ENCODE measurements at places on chromosomes 12 and 14. TPM values are rescaled to one million over a fixed set of nuclear protein-coding genes. Genes with fewer than 3 reads are reported as not detected.

DNA sequence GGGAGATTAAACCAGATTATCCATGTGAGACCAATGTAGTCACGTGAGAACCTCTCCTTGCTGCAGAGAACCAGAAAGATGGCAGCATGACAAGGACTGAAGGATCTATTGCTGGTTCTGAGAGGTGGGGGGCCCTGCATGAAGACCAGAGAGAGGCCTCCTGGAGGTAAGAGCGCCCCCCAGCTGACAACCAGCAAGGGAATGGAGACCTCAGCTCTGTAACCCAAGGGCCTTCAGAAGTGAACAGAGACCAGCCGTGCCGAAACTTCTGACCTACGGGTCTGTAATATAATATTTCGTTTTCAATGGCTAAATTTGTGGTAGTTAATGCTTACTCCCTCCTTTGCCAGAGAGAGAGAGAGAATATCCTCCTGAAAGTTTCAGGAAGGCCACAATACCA is 524.1 kb upstream of the TBX3 start:
- DNase-seq: no peak

Gene RILPL1
- 14.2 TPM for total RNA-seq

DNA sequence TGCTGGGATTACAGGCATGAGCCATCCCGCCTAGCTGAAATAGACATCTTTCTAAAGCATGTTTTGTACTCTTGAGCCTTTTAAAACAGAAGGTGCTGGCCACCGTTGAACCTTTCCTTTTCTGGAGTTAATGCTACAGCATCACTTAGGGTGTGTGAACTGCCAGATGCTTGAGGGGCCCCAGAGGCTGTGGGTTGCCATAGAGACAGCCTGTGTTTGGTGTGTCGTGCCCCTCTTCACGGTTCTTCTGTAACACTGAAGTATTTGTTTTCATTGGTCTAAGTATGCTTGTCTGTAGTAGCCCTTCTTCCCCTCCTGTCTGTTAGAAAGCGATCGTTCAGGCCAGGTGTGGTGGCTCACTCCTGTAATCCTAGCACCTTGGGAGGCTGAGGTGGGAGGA is 30.8 kb downstream of the PLEKHG3 start:
- no peak for DNase-seq

Gene BCL11B
- under 0.01 TPM for total RNA-seq

GRCh38 chr14:32142754-32143437 is 58.9 kb upstream of the RNU6-7 start:
- DNase-seq: no peak

- DNase-seq: no peak
Measured at GRCh38 chr14:75477881-75478280, 44.4 kb upstream of the BATF start.

DNA sequence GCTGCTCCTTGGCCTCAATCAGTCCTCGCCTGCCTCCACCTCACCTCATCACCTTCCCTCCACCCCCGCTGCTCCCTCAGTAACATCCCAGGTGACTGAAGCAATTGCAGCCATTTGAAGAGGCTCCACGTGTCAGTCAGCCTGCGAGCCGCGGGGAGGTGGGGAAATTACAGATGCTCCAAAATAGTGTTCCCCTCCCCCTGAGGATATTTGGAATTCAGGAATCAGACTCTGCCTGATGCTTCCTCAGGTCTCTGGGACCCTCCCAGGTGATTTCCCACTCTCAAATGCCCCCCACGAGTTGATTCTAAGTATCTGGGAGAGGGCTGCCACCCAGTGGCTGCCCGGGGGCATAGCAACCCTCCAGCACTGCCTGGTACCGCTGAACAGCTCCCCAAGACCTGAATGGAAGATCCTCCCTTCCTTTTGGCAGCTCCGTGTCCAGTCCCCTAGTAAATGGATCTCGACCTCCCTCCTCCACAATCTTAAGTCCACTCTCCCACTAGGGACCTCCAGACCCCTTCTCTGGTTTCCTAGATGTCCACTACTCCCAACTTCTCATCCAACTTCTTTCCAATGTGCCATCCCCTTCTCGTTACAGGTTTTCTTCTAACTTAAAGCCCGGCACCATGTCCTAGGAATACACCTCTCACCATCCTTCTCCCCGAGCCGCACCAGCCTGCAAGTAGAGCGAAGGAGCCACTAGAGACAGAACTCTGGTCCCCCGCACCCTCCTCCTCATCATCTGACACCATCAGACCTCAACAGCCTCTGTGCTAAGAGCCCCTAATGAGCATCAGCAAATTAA is 1.4 kb upstream of the ASIC1 start:
- DNase-seq: peak; percentile 46

GRCh38 chr14:101824339-101824727 is 62.8 kb downstream of the PPP2R5C start:
- DNase-seq: no peak

DNA sequence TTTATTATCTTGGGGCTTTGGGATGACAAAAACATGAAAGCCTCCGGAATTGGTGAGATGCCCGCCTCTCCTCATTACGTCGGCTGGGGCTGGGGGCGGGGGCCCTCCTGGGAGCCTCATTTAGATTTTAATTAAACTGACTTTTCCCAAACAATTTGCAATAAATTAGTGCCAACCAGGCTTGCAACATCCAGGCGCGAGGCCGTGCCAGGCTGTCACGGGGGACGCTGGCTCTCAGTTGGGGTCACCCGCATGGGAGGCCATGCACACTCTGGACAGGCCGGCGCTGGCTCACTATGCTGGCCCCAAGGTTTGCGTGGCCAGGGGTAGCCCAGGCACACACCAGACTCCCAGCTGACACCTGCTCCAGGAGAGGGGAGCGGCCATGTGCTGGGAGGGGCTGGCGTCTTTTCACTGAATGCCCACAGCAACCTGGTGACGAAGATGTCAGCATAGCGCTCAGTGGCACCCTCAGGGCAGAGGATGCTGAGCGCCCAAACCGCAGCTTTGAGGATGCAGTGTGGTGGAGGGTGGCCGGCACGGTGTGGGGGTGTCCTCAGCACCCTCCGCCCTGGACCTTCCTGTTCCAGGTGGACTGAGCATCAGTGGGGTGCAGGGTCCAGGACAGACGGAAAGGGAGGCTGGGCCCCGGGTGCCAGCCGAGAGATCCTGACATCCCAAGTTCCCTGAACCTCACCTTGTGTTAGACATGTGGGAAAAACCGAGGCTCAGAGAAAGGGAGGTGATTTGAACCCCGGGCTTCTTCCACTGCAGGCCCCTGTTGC is 190.8 kb upstream of the C14orf180 start:
- DNase-seq: no peak

Gene SOX5
- 11.9 TPM for total RNA-seq

Gene ARF3
- 103 TPM for total RNA-seq

Gene SLC5A8
- total RNA-seq: not detected

DNA sequence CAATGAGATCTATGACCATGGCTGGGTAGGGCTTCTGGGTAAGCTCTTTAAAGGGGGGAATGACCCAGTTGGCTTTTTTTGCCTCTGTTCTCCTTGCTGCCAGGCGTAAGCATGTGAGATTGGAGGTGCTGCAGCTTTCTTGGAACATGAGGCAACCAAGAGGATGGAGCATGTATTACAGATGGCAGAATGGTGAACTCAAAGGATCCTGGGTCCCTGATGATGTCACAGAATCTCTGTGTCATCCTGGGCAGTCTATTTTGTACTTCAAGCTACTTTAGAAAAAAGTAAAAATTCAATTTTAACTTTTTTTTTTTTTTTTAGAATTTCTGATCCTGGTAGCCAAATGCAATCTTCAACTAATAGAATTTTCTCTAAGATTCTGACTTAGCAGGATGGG is 8.0 kb downstream of the KRT82 start:
- no peak for DNase-seq

GRCh38 chr12:22082190-22082701 is 36.2 kb downstream of the CMAS start:
- DNase-seq: no peak

- DNase-seq: no peak
Measured at GRCh38 chr12:111759991-111760390, 6.7 kb upstream of the ALDH2 start.

GRCh38 chr12:46233423-46233822 is 35.4 kb downstream of the SLC38A1 start:
- DNase-seq: no peak

Gene RNASE2
- total RNA-seq: not detected

DNA sequence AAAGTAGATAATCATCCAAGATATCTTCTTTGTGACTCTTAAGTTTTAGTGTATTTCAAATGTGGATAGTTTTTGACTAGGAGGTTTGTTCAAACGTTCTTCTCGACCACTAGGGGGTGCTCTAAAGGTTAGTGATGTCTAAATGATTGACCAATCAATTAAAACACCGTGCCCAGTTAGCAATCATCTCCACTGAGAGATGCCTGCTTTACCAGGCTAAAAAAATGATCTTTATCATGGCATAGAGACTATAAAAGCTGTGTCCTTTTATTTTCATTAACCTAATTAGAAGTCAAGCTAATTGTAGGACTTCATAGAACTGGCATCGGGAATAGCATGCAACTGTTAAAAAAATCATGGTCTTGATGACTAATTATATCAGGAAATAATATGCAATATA is 153.9 kb downstream of the PRKCH start:
- peak; percentile 84 for DNase-seq

GRCh38 chr12:128662101-128662500 is 161.7 kb downstream of the SLC15A4 start:
- no peak for DNase-seq

DNA sequence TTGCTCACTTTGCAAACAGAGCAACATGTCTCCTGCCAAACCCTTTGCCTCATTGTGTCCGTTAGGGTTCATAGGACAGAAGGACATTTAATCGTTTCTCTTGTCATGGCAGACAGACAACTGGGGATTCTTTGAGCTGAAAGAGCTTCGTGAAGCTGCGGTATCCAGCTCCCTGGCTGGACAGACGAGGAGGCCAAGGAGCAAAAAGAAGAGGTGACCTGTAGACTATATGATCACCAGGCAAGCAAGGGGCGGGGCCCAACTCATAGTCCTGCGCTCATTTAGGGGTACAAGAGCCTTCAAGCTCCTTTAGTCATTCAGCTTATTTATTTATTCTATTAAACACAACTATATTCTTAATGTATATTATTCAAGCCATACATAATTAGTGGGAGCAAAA is 66.8 kb upstream of the VRK1 start:
- DNase-seq: no peak

- DNase-seq: no peak
Measured at GRCh38 chr12:54929998-54930397, 54.6 kb downstream of the TESPA1 start.

DNA sequence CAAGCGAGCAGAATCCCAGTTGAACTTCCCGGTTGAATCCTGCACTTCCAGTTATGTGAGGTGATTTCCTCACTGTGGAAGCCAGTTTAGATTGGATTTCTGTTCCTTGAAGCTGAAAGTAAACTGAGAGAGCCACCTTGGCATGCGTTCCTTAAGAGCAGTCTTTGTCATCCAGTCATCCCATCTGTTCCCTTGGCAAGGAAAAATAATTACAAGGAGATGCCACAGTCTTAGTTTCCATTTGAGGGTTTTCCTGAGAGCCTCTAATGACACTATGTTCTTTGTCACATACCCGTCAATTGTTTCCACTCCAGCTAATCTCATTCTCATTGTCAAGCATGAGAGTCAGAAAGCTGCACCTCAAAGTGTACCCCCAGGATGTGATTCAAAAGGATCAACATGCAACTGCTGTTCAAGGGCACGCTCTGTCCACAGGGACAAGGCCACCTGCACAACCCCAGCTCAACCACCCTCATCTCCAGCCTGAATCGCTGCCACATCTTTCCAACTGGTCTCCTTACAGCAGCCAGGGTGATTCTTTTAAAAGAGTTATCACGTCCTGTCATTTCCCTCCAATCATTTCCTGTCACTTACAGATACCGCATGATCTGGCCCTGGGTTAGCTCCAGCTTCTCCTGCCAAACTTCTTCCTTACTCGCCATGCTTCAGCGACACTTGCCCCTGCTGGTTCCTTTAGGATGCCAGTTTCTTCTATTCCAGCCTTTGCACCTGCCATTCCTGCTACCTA is 18.0 kb upstream of the TCP11L2 start:
- DNase-seq: no peak

DNA sequence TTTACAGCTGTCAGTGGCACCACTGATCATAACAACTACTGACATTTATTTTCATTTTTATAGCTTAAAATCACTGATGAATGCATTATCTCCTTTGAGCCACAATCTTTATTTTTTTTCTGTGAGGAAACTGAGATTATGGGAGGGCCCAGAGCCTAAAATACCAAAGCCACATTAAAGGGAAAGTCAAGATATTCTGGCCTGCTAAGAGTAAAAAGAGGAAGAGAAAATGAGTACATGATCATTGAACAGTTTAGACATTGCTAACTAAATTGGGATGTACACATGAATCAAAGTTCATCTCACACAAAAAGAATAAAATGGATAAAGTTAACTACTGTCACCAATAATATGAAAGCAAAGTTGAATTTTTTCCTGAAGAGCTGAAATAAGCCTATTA is 170.5 kb upstream of the GARIN2 start:
- no peak for DNase-seq

- DNase-seq: no peak
Measured at GRCh38 chr12:42892702-42893551, 303.4 kb upstream of the PRICKLE1 start.

- no peak for DNase-seq
Measured at GRCh38 chr12:119222222-119222951, 43.7 kb downstream of the HSPB8 start.

Gene TUBA1A
- total RNA-seq: 2,832 TPM

Gene HHIPL1
- 0.56 TPM for total RNA-seq

Gene SIX6
- total RNA-seq: not detected

GRCh38 chr12:26528943-26529342 is 304.1 kb downstream of the ITPR2 start:
- DNase-seq: no peak

GRCh38 chr12:47547077-47547476 is 158.8 kb downstream of the RPAP3 start:
- peak; percentile 69 for DNase-seq
